AG10803 (cell line): ENCODE measurements at places on chromosomes 16 and 17.
A peak's percentile ranks its signal among the peaks of the same experiment; 100 is the strongest.

- DNase-seq, result no peak
Observed at GRCh38 chr17:29050176-29050575, 7.2 kb downstream of the PIPOX start.

DNA sequence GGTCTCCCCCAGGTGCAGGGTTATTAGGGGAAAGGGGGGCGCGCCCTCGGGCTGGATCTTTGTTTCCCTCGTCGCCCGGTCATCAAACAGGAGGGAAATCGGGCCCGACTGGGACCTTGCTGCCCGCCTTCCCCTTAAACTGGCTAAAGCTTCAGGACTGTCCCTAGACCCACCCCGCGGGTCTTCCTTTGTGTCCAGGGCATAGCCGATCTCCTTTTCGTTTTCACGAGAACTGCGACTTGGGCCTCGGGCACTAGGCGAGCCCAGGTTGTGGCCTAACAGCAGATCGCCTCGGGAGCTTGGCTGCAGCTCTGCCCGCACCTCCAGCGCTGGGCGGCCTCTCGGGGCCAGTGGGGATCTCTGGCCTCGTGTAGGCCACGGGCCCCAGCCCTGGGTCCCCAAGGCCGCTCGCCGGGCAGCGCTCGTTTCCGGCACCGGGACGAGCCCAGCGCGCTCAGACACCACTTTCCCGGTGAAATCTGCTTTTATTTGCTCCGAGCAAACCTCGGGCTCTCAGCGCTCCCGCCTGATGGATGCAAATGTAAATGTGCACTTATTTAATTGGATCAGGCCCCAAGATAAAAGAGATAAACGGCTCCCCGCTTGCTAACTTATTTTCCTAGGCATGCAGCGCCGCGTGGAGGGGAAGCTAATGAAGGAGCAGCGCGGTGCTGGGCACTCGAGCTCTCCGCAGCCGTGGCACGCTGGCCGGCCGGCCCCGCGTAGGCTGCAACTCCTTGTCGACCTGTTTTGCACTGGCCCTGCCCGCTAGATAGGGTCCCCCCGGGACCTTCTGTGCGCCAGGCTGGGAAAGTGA is 7.8 kb downstream of the IRX5 start:
- DNase-seq, result no peak

GRCh38 chr16:4319454-4320421 is 3.9 kb downstream of the GLIS2 start:
- DNase-seq, result no peak

GRCh38 chr16:13453938-13454553 is 465.9 kb upstream of the ERCC4 start:
- peak; percentile 42 for DNase-seq

DNA sequence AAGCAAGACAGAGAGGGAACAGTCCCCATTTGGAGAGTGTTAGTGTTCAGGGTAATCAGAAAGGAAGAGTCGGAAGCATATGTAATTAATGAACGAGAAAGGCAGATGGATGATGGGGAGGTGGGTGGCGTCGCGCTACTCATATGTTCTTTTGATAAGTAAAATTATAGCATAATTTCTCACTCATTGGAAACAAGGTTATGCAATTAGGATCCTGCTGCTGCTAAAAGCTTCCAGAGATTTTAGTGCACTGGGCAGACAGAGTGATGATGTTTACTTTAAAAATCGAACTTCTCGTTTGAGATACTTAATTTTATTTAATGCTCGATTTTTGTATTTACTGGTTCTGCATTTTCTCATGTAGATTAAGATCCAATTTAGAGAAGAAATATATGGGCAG is 96.2 kb downstream of the PRKCA start:
- DNase-seq, result no peak

DNA sequence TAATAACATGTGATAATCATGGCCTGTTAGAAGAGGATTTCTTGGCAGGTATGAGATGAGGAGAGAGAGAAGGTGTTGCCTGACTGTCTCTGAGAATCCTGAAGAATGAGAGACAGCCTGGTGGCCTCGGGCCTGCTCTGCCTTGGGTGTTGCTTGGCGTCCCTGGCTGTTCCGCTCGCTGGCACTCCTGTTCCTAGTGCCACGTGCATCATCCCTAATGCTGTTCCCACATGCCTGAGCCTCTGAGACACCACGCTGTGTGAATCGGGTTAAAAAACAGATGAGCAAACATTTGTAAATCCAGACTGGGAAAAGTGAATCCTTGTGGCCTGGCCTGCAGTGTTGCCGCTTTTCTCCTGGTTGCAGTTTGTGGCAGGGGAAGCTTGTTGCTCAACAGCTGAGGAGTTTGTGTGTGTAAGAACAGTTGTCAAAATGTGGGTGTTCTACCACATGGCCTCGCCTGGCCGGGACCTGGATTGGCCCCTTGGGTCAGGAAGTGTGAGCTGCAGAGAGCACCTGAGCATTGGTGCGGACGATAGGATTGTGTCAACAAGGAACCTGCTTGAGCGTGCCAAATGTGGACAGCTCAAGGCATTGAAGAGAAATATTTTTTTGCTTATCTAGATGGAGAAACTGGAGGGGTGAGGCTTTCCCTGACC is 22.0 kb downstream of the UBN1 start:
- DNase-seq, result no peak

GRCh38 chr16:82389956-82390650 is 220.1 kb upstream of the MPHOSPH6 start:
- DNase-seq, result no peak

- no peak for DNase-seq
Observed at GRCh38 chr17:40702271-40702670, 1.3 kb downstream of the KRT24 start.

DNA sequence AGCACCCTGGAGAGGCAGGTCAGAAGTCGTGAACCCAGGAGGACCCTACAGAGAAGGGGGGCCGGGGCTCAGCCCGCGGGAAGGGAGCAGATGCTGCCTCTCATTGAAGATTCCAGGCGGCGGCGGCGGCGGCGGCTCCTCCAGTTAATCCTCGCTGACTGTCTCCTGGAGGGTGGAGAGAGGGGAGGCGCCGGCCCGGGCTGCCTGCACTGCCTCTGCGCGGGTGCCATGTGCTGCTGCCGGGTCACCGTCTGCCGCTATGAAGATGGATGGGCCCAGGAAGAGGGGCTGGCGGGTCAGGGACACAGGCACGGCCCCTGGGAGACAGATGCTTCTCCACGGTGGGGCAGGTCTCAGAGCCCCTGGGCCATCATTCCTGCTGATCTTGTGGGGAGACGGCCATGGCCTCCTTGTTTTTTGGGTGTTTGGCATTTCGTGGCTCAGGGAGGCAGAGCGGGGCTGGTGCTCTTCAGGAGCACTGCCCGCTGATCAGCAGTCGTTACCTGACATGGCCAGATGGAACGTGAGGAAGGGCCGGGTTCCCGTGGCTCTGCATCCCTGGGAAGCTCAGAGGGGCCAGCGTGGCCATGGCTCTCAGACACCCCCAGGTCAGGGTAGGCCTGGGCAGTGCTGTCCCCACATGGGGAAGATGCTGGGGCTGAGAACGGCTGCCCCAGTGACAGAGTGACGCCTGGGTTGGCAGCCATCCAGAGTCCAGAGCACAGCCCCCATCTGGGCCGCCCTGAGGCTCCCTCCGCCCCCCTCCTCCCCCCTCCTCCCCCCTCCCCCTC is 36.1 kb downstream of the GINS2 start:
- peak; percentile 68 for DNase-seq

- DNase-seq, result no peak
Observed at GRCh38 chr17:16873174-16874035, 98.5 kb downstream of the TNFRSF13B start.

- no peak for DNase-seq
Observed at GRCh38 chr16:3546986-3547682, 30.1 kb downstream of the NLRC3 start.

DNA sequence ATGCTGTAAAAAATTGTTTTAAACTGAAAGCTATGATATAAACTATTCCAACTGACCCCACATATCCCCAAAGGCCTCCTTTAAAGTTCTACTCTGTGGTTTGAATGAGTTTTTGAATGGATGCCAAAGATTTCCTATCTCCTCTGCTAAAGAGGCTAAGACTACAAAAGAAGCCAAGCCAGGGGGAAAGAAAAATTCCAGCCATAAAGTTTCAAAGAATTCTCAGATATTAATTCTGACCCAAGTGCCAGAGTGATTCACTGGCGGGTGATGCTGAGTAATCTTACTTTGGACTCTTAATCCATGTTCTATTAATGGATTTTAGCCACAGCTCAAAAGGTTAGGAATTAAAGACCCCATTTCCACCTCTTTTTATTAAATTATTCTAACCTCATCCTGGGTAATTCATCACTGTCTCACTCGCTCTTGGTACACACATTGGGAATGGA is 60.7 kb downstream of the HS3ST3A1 start:
- DNase-seq, result peak; percentile 98

GRCh38 chr17:15180121-15180561 is 85.0 kb downstream of the PMP22 start:
- no peak for DNase-seq

- no peak for DNase-seq
Observed at GRCh38 chr17:14165616-14166015, 71.0 kb downstream of the CDRT15 start.

DNA sequence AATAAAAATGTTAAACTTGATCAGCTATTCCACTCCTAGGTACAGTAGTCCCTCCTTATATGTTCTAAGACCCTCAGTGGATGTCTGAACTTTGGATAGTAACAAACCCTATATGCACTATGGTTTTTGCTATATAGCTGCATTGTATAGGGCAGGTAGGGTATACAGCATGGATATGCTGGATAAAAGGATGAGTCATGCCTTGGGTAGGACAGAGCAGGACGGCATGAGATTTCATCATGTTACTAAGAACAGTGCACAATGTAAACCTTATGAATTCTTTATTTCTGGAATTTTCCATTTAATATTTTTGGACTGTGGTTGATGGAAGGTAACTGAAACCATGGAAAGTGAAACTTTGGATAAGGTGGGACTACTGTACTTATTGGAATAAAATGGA is 235.1 kb downstream of the CEP112 start:
- no peak for DNase-seq

GRCh38 chr17:60303406-60304099 is 88.4 kb downstream of the USP32 start:
- DNase-seq, result no peak

- peak; percentile 82 for DNase-seq
Observed at GRCh38 chr16:69397821-69398521, 12.2 kb upstream of the TERF2 start.

- DNase-seq, result no peak
Observed at GRCh38 chr17:1904273-1905182, 74.7 kb downstream of the RPA1 start.

DNA sequence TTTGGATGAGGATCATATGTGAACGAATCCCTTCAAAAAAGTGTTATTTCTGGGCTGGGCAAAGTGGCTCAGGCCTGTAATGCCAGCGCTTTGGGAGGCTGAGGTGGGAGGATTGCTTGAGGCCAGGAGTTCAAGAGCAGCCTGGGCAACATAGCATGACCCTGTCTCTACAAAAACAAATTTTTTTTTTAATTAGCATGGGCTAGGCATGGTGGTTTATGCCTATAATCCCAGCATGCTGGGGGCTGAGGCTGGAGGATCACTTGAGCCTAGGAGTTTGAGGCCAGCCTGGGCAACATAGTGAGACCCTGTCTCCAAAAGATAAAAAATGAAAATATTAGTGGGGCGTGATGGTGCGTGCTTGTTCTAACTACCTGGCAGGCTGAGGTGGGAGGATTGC is 4.6 kb downstream of the TAOK1 start:
- DNase-seq, result no peak

DNA sequence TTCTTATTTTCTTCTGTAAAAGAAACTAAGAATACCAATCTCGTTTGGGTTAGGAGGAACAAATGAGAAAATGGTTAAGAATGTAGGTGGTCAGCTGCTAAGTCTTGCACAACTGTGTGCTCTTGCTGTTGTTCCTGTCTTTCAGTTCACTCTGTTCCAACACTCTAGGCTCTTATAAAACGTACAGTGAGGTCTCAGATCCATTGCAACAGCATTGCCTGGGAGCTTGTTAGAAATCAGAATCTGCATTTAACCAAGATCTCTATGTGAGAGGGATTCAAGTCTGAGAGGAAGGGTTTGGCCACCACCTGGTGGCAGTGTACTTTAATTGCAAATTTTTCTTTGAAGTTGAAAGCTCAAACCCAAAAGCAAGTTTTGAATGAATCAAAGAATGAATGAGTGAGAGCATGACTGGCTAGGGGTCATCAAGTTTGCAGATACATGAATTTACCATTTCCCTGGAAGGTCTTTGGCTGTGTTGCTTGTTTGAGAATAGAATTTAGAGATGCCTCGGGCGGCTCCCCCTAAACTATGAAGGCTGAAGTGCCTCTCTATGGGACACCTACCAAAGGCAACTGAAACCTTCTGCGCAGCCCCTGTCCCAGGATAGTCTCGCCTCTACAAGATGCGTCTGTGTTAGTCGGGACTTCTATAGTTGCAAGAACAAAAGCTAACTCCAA is 2.5 kb downstream of the ALOX15B start:
- peak; percentile 75 for DNase-seq

- DNase-seq, result peak; percentile 52
Observed at GRCh38 chr17:79840269-79840988, 1.2 kb upstream of the CBX4 start.

DNA sequence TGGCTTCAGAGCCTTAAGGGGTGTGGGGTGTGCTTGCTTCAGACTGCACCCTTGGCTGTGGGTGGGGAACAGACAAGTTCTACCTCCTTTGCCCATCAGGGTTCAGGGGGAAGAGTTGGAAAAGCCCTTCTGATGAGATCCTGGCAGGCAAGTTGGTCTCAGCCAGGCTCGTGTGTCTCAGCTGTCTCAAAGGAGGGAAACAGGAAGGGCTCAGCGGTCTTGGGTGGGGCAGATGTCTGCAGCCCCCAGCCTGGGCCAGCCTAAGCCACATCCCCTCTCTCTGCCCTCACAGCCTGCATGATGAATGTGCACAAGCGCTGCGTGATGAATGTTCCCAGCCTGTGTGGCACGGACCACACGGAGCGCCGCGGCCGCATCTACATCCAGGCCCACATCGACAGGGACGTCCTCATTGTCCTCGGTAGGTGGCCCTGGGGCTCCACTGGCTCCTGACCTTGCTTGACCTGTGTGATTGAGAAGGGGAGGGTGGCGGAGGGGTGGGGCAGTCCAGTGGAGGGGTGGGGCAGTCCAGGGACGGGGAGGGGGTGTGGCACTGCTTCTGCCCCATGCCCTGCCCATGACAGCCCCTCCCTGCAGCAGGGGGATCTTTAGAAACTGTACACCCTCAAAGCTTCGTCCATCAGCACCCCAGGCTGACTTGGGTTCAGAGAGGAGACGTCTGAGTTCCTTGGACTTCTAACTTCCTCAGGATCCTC is 199.5 kb downstream of the PRKCB start:
- no peak for DNase-seq

- peak; percentile 66 for DNase-seq
Observed at GRCh38 chr17:61813211-61813610, 50.1 kb downstream of the BRIP1 start.

GRCh38 chr17:63696381-63696961 is 3.5 kb downstream of the LIMD2 start:
- DNase-seq, result peak; percentile 38

- no peak for DNase-seq
Observed at GRCh38 chr16:4327386-4328045, 11.6 kb downstream of the GLIS2 start.

- DNase-seq, result no peak
Observed at GRCh38 chr16:56344518-56345405, 80.6 kb downstream of the AMFR start.
